ENCODE measurements at places on chromosomes 6 and 20.

- no peak overlapping the region for H3K27ac ChIP-seq
- DNase-seq = no peak
- no peaks in the 10 kb centered on the region for H3K4me1 ChIP-seq
- H3K36me3 ChIP-seq = no peaks in the 10 kb centered on the region
- H3K4me3 ChIP-seq = no peak overlapping the region
Measured at GRCh38 chr20:61449057-61449609, 197.1 kb downstream of the CDH4 start.

- H3K27ac ChIP-seq = peak overlapping the region; percentile 97
- H3K4me3 ChIP-seq = peak overlapping the region; percentile 96
- H3K4me1 ChIP-seq = peaks cover 8% of the 10 kb centered on the region
- DNase-seq = no peak
- no peaks in the 10 kb centered on the region for H3K27me3 ChIP-seq
Measured at GRCh38 chr20:45970646-45971424, 1.2 kb downstream of the ZNF335 start.

DNA sequence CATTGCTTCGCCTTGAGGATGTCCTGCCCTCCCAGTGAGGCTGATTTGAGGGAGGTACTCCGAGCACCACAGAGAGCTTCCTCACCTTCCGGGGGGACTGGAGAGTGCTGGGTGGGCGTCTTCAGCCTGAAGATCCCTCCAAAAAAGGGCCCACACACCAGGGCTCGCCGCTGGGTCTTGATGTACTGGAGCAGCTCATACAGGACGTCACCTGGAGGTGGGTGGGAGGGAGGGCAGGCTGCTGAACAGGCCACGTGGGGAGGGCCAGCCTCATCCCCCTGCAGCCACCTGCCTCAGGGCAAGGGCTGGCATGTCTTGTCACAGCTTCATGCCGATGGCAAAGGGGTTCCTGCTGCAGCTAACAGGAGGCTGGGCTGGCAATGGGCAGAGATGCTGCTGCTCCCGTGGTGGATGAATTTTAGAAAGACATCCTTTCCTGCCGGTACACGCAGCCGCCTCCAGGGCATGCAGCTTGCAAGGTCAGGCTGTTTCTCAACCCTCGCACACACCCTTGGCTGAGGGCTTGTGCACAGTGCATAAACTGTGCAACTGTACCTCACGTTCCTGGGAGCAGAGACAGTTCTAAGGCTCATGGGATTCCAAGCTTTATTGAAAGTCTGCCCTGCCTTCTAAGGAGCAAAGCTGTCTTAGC lies 14.0 kb downstream of the ETV7 start:
- H3K4me1 ChIP-seq = no peaks in the 10 kb centered on the region
- H3K36me3 ChIP-seq = no peaks in the 10 kb centered on the region
- H3K27me3 ChIP-seq = no peaks in the 10 kb centered on the region
- H3K4me3 ChIP-seq = no peak overlapping the region
- no peak overlapping the region for H3K27ac ChIP-seq
- DNase-seq = no peak

GRCh38 chr6:48825501-48826151 lies 637.4 kb downstream of the MMUT start:
- H3K36me3 ChIP-seq = no peaks in the 10 kb centered on the region
- H3K27me3 ChIP-seq = no peaks in the 10 kb centered on the region
- no peaks in the 10 kb centered on the region for H3K4me1 ChIP-seq

DNA sequence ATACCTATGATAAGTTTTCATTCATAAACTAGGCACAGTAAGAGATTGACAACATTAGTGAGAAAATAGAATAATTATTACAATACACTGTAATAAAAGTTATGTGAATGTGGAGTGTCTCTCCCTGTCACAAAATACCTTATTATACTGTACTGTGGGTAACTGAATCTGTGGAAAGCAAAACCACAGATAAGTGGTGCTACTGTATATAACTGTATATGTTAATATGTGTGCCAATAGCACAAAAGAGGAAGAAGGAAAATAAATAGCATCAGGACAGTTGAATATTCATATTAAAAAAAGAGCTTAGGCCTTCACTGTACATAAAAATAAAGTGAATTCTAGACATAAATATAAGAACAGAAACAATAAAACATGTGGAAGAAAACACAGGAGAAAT lies 243.5 kb downstream of the CDKAL1 start:
- H3K27ac ChIP-seq = no peak overlapping the region
- no peaks in the 10 kb centered on the region for H3K27me3 ChIP-seq
- DNase-seq = no peak
- H3K4me1 ChIP-seq = no peaks in the 10 kb centered on the region
- no peaks in the 10 kb centered on the region for H3K36me3 ChIP-seq

- no peaks in the 10 kb centered on the region for H3K27me3 ChIP-seq
- no peaks in the 10 kb centered on the region for H3K36me3 ChIP-seq
- H3K4me3 ChIP-seq = peak overlapping the region; percentile 92
- peaks cover 10% of the 10 kb centered on the region for H3K4me1 ChIP-seq
- peak overlapping the region; percentile 100 for H3K27ac ChIP-seq
- DNase-seq = peak; percentile 57
Measured at GRCh38 chr6:154732538-154733182, 556 bp upstream of the SCAF8 start.

DNA sequence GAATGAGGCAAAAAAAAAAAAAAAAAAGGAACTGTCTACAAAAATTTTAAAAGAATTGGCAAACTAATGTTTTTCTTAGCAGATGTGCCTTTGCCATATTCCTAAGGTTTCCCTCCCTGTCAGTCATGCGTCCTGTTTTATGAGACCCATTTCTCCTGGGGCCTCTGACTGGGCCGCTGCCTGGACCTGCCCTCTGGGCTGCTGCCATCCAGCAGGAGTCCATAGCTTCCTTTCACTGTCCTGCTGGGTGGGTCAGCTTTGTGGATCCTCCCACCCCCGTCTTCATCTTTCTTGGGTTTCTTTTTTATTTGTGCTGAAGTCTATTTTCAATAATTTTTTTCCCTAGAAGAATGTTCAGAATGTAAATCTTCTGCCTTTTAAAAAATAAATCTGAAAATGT lies 110.8 kb upstream of the SCP2D1 start:
- H3K4me3 ChIP-seq = no peak overlapping the region
- no peaks in the 10 kb centered on the region for H3K36me3 ChIP-seq
- no peaks in the 10 kb centered on the region for H3K4me1 ChIP-seq
- H3K27me3 ChIP-seq = no peaks in the 10 kb centered on the region
- no peak for DNase-seq
- H3K27ac ChIP-seq = no peak overlapping the region

All from colonic mucosa (tissue), 4 donors.